ENCODE measurements at places on chromosomes 16 and 17. TPM values are rescaled to one million over a fixed set of nuclear protein-coding genes. Genes with fewer than 3 reads are reported as not detected.

Gene CCL2
- 300 TPM for total RNA-seq

Gene IL17C
- not detected for total RNA-seq

Gene HBZ
- not detected for total RNA-seq

Gene SDK2
- 1.6 TPM for total RNA-seq

Gene KRTAP4-8
- not detected for total RNA-seq

Gene C17orf67
- 0.12 TPM for total RNA-seq

Gene SLC9A5
- 0.98 TPM for total RNA-seq

Gene KRTAP4-1
- total RNA-seq, result not detected

Gene YPEL2
- total RNA-seq, result 1.5 TPM

Gene CBFA2T3
- not detected for total RNA-seq

Gene SLC5A2
- total RNA-seq, result 0.10 TPM

Gene CORO1A
- total RNA-seq, result 3.4 TPM

Gene CACNG5
- total RNA-seq, result not detected

Data from RPMI7951 (cell line).